Nephron progenitor cell (in vitro differentiated cells): ENCODE measurements at places on chromosomes 3 and 15.

DNA sequence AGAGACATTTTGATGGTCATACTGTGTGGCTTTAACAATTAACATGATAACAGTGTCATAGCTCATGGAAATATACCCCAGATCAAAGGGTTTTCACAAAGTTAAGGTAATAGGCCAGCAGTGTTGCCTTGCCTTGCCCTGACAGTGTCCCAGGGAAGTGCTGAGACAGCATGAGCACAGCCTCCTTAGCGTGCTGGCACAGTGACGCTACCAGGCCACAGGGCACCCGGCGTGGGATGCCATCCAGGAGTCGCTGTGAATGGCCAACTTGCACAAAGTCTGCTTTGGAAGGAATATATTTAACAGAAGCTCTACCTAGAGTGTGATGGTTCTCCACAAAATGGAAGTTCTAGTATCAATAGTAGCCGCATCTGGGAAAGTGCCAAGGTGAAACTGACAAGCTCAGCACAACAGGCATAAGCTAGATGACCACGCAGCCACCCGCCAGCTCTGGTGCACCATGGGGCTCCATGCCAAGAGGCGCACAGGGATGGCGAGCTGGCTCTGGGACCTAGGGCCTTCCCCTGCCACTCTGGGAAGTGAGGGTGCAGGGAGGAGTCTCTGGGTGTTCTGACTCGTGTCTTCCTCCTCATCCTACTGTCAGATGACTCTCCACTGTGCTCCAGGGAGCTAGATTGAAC lies 86.2 kb downstream of the GABRB3 start:
- no peak for DNase-seq

DNA sequence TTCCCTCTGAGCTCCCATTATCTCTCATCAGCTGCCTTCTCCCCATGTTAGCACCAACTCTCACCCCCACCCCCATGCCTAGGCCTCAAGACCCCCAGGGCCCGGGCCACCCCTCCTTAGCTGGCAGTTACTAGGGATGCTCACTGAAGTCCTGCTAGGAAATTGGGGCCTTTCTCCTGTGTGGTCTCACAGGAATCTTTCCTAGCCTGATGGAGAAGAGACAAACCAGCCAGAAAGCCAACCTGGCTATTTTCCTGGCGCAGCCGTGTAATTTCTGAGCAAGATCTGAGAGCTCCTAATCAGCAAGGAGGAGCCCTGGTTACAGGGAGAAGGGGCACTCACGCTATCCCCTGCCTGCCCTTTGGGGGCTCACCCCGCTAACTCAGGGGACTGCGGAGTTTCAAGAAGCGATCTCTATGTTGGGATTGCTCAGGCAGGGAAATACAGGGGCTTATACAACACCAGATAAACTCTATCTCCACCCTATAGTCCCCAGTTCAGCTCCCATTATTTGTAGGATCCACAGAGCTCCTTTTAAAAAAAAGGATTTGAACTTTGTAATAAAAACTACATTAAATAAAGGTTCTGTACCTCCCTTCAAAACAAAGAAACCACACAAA lies 25.2 kb downstream of the NR2F2 start:
- no peak for DNase-seq

GRCh38 chr15:45641999-45642932 lies 7.4 kb downstream of the SQOR start:
- DNase-seq: no peak

DNA sequence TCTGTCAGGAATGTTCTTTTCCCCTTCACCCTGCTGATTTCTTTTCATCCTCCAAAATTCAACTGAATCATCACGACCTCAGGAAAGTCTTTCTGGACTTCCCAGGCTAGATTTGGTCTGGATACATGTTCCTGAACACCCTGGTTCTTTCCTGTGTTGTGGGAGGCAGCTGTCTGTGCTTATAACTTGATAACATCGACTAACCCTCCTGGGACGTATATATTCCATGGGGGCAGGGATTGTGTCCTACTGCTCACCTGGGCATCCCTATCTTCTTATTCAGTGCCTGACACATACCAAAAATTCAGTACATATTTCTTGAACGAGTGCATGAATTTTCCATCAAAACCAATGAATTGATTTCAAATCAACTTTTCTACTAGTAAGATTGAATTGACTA lies 47.6 kb upstream of the MEF2A start:
- no peak for DNase-seq
